Endothelial cell (in vitro differentiated cells): ENCODE measurements at places on chromosomes 2 and 18. TPM values are rescaled to one million over a fixed set of nuclear protein-coding genes. Genes with fewer than 3 reads are reported as not detected.

GLS gene
- 130 TPM for total RNA-seq

ACTG2 gene
- total RNA-seq, result 8.3 TPM

DNA sequence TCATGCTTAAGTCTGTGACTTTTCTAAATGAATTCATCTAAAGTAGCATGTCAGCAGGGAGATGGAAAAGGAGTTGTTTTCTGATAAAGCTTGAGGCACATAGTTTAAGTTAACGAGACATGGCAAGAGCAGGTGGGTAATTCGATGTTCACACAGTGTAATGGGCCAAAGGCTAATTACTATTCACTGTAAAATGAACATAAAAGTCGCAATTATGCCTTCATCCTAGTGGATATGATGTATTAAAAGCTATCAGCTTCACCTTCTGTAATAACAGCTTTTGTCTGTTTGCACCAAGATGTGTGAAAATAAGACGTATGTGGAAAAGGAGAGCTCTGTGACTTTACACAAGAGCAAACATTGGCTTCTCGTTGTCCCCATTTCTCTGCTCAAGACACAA is 94.2 kb upstream of the CDH20 start:
- no peak overlapping the region for H3K4me3 ChIP-seq
- H3K27me3 ChIP-seq, result peaks cover 1% of the 10 kb centered on the region
- no peak for DNase-seq
- no peak overlapping the region for H3K27ac ChIP-seq

- DNase-seq, result no peak
- H3K36me3 ChIP-seq, result no peaks in the 10 kb centered on the region
- H3K27ac ChIP-seq, result no peak overlapping the region
- H3K4me3 ChIP-seq, result no peak overlapping the region
These were observed 288.9 kb downstream of the RDH14 start for GRCh38 chr2:18271370-18272147.

DNA sequence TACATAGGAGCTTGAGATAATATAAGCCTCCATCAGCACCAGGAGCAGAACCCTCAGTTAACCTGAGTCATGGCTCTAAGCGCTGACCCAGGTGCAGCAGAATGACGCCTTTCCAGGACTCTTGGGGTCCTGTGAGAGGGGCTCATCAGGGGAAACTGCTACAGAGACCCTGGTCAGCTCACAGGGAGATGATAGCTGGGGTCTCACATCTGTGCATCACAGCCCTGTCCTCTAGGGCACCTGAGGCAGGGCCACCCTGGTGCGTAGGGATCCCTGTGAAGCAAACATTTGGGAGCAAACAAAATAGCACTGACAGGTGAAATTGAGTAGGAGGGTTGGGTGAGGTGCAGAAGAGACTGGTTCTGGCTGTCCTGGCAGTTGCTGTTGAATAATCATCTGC is 219.2 kb downstream of the SH3RF3 start:
- no peaks in the 10 kb centered on the region for H3K36me3 ChIP-seq
- DNase-seq, result no peak
- no peak overlapping the region for H3K27ac ChIP-seq
- H3K27me3 ChIP-seq, result peaks cover 1% of the 10 kb centered on the region

DNA sequence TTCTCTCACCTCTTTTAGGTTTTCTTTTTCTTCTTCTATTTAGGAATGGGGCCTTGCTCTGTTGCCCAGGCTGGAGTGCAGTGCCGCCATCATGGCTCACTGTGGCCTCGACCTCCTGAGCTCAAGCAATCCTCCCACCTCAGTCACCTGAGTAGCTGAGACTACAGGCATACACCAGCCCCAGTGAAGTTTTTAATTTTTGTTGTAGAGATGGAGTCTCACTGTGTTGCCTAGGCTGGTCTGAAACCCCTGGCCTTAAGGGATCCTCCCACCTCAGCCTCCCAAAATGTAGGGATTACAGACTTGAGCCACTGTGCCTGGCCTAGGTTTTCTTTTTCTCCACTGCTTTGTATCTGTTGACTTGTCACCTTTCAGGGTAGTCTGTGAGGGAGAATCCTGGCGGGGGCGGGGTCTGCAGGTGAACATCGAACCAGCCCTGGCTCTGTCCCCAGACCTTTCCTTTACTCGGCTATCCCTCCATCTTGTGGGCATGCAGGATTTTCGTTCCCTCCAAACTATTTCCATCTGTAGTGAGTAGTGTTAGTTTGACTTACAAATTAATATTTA is 21.7 kb downstream of the NCK2 start:
- no peak for DNase-seq
- peaks cover 28% of the 10 kb centered on the region for H3K4me1 ChIP-seq
- H3K27ac ChIP-seq, result no peak overlapping the region
- no peaks in the 10 kb centered on the region for H3K27me3 ChIP-seq
- no peak overlapping the region for H3K4me3 ChIP-seq
- H3K36me3 ChIP-seq, result no peaks in the 10 kb centered on the region

GRCh38 chr2:201807452-201807999 is 1.2 kb downstream of the CDK15 start:
- no peaks in the 10 kb centered on the region for H3K27me3 ChIP-seq
- H3K4me3 ChIP-seq, result no peak overlapping the region
- H3K27ac ChIP-seq, result no peak overlapping the region
- no peaks in the 10 kb centered on the region for H3K4me1 ChIP-seq
- no peaks in the 10 kb centered on the region for H3K36me3 ChIP-seq
- no peak for DNase-seq

DNA sequence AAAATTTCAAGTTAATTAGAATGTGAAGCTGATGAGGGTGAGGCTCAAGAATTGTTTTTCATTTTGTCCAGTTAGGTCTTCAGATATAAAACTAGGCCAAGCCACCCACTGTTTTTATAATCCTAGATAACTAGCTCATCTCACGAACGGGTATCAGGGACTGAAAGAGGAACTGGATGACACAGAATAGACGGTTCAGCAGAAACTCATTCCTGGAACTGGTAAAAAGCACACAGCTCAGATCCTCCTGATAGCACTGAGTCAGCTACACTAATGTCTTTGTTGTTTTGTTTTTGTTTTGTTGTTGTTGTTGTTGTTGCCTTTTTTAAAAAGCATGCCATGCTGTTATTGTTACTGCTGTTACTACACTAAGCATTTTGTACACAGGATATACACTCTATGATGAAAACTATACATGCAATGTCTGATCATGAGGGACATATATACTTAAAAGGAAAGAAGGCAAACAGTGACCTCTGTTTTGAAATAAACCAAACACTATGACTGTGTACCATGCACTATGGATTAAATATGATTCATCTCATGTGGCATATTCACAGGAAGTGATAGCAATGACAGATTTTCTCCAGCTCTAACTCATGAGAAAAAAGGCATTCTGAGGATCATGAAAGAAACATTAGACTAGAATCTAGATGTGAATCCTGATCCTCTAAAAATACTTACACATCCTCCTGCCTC is 437.6 kb downstream of the NCKAP5 start:
- H3K36me3 ChIP-seq, result no peaks in the 10 kb centered on the region
- no peak for DNase-seq
- H3K27ac ChIP-seq, result no peak overlapping the region
- peaks cover 3% of the 10 kb centered on the region for H3K27me3 ChIP-seq
